ENCODE measurements at places on chromosomes 13 and 19. TPM values are rescaled to one million over a fixed set of nuclear protein-coding genes. Genes with fewer than 3 reads are reported as not detected.

DNA sequence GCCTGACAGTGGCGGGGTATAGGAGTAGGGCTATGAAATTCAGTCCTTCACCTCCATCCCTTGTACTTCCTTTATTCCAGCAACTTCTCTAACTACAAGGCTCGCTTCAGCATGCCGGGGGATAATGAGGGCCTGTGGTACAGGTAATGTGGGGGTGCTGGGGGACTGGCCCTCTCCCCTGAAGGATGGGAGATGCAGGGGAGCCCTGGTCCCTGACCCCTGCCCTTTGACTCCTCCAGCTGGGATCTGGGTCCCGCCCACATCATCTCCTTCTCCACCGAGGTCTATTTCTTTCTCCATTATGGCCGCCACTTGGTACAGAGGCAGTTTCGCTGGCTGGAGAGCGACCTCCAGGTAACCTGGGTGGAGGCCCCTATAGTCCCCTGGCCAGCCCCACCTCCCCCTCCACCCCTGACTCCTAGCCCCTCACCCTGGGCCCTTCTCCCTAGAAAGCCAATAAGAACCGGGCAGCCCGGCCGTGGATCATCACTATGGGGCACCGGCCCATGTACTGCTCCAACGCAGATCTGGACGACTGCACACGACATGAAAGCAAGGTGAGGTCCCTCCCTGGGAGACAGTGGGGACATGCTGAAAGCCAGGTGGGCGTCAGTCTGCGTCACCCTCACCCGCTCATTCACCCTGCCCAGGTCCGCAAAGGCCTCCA lies 16.5 kb downstream of the ACP7 start:
- DNase-seq: no peak

GRCh38 chr13:27966641-27967202 lies 2.4 kb downstream of the CDX2 start:
- DNase-seq: no peak

DNA sequence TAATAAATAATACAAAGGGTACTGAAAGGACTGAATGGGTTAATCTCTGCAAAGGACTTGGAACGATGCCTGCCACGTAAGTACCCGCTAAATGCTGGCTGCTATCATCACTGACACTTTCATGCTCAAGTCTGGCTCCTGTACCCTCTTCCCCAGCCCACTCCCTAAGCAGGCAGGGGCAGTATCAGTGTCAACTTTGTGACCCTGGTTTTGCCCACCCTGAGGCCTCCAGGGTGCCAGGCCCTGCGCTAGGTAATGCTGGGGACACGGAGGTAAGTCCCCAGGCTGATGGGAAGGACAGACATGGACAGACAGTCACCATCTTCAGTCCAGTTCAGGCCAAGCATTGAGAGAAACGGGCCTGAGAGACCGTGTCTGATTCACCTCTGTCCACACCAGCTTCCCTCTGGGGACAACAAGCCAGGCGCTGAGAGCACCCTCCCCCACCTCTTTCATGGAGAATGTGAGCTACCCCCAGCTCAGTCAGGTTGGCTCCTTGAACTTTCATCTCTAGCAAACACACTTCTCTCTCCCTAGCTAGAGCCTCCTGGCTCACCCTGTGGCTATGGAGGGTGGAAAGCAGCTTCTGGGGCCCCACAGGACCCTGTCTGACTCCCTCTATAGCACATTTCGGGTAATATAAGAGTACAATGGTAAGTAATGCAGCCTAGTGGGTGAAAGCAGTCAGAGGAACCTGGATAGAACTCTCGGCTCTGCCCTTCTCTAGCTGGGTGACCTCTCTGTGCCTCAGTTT lies 800 bp downstream of the ETFB start:
- peak; percentile 39 for DNase-seq

GRCh38 chr19:34241513-34242337 lies 12.6 kb upstream of the GARRE1 start:
- DNase-seq: no peak

DNA sequence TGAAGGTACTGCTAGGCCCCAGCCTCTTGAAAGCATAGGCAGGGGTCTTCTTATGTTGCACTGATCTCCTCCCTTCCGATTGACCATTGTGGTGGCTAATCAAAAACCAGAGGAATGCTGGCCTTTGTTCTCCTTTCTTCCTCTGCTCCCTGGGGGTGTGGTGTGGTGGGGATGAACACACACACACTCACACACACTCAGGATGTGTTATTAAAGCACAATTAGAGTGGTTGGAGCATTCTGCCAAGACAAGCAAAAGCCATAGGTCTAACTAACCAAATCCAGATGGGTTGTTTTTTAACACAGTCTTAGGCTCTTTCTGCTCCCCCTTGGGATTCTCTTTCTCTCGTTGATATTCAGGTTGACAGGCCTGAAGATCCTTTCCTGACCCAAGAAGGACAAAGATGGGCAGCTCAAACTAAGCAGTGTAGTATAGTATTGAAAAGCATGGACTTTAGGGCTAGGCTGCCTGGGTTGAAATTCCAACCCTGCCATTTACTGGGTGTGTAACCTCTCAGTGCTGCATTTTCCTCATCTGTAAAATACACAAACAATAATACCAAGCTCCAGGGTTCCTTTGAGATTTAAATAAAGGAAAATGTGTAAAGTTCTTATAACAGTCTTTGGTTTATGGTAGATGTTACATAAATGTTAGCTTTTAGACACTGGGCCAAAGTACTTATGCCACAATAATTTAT lies 25.5 kb upstream of the DGKH start:
- no peak for DNase-seq

DNA sequence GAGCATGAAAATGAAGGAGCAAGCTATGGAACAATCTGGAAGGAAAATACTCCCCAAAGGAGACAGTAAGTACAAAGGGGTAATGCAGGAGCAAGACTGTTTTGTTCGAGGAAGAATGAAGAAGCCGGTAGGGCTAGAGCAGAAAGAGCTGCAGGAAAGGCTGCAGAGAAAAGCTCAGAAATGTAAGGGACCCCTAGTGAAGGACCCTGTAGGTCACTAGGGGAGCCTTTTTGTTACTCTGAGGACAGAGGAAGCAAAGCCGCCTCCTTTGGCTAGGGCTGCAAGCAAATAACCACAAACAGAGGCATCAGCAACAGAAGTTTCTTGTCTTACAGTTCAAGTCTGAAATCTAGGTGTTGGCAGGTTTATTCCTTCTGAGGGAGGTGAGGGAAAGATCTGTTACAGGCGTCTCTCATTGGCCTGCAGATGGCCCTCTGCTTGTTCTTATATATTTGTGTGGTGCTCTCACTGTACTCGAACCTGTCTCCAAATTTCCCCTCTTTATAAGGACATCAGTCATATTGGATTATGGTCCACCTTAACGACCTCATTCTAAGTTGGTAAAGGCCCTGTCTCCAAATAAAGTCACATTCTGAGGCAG lies 362.3 kb downstream of the COG6 start:
- DNase-seq: no peak

GRCh38 chr13:101736566-101736965 lies 284.1 kb downstream of the ITGBL1 start:
- no peak for DNase-seq

GRCh38 chr13:70841240-70842061 lies 733.2 kb upstream of the KLHL1 start:
- no peak for DNase-seq

DNA sequence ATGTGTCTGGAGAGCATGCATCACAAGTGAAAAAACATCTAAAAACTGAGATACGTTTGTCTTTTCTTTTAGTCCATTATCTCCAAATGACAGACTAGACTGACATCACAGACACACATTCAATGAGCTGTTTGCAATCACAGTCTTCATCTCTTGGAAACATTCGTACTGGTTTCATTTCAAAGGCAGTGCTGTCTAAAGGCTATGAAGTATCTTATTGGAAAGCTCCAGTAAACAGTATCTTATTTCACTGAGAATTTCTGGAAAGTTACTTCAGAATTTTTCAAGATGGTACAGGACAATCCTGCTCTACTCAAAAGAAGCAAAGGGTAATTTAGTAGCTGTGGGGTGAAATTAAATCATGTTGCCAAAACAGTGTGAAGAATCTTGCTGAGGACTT lies 53.5 kb upstream of the TNFRSF19 start:
- DNase-seq: no peak

- DNase-seq: no peak
Measured at GRCh38 chr13:99709134-99709533, 207.9 kb downstream of the TM9SF2 start.

DNA sequence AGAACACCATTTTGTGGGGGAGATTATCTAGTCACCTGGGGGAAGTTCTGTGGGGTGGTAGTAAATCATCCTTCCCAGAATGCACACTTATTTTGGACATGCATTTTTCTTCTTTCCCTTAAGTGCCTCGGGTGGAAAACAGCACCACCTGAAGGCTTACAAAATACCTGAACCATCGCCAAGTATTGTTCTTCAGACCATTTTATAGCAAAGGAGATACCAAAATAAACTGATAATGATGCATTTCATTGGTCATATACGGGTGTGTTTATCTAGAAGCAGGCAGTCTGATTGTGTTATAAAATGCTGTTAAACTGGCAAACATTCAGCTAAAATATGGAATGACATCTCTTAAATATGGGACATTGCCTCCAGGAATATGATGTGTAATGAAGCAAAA lies 1034.7 kb downstream of the SLITRK1 start:
- DNase-seq: no peak

DNA sequence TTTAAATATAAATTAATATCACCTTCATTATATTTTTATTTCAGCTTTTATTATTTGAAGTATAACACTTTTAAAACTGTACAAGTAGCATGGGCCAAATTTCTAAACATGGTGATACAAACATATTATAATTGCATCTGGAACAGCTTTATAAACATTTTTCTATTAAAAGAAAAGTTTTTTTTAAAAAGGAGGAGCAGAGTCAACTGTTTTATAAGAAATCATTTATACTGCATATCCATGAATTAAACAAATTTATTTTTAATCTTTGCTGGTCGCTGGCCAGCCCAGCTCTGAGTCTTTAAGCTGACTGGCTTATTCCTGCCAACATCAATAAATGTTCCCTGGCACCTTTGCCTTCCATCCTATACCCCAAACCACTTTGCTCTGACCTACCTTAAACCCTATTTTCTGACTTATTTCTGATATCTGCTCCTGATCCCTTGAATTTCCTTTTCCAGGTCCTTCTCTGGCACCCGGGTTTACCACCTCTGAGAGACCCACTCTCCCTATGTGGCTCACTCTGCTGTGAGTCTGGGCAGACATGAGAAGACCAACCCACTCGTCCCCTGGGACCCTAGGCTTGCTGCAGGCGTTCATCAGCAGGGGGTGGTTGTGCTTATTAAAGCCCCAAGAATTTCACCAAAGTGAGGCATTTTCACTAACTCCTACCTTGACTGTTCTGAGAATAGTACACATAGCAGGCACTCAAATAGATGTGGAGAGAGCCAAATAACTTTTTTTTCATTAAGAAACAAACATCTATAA lies 220.3 kb downstream of the KLF12 start:
- no peak for DNase-seq

DNA sequence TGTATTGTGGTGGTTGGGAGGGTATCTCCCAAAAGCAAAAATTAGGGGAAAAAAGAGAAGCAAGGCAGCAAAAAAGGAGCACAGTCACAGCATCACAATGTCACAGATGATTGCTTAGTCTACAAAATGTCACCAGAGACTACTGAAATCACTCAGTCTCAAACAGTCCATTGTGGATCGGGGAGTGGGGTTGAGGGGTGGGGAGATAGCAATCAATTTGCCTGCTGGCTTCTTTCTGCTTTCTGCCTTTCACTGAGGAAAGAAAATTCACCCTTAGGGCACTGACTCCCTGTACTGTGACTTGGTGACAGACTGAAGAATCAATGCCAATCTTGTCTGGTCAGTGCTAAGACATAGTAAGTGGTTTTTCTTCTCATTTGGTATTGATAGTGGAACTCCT lies 2127.1 kb upstream of the PCDH20 start:
- DNase-seq: no peak

GRCh38 chr13:104106705-104107393 lies 1040.6 kb upstream of the SLC10A2 start:
- DNase-seq: no peak

- DNase-seq: no peak
Measured at GRCh38 chr13:33918199-33918932, 100.4 kb downstream of the RFC3 start.

GRCh38 chr13:23377983-23378632 lies 55.4 kb downstream of the SACS start:
- no peak for DNase-seq

DNA sequence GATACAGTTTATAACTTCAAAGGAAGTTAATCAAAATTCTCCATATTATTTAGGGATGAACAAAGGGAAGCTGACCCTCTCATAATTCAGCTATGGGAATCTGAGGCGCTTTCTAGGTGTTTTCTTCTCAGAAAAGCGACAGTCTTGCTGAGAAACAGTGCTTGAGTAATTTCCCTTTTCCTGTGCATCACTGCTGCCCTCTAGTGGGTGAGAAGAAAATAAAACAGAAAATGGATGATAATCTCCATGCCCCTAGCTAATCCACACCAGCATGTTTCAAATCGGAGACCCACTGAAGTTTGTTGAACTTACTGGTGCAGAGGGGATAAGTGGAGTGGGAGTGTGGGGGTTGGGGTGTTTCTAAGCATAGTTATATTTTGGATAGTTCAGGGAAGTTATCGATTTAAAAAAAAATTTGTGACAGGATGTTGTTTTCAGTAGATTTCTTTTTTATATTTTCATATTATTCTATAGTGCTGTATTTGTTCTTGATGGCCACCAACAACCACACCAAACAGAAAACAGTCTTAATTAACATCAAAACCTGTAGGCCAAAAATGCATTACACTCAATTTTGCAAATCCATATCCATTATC lies 21.4 kb downstream of the LCP1 start:
- no peak for DNase-seq

DNA sequence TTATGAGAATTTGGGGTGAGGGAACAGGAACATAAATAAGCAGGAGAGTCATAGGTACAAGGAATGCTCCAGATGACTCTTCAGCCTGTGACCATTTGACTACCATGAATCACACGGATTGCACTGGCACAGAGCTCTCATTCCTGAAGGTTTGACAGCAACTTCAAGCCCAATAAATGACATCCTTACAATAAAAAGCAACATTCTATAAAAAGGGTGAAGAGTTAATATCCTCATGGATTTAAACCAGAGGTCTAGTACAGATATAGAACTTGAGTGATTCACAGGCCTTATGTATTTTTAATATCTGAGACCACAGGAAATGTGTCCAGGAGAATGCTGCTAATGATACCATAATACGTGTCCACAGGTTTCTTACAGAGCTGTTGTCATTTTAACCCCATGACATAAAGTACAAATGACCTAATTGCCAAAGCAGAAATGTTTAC lies 158.1 kb downstream of the IRS2 start:
- no peak for DNase-seq

DNA sequence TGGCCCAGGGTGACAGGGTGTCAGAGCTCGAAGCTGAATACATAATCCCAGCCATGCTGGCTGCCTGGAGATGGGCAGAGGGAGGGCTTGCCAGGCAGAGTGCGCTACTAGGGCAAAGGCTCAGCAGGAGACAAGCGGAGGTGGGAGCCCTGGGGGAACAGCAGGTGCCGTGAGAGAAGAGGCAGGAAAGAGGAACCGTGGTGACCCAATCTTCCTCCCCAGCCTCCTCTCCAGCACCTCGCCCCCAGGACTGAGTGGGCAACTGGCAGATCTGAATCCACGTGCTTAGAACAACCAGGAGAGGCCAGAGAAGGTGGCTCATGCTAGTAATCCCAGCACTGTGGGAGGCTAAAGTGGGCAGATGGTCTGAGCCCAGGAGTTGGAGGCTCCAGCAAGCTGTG lies 11.0 kb upstream of the CCL25 start:
- no peak for DNase-seq

KISS1R gene
- not detected for polyA plus RNA-seq

GJA3 gene
- not detected for polyA plus RNA-seq

RNF17 gene
- polyA plus RNA-seq: not detected

ZNF304 gene
- 2.3 TPM for polyA plus RNA-seq

LRRC4B gene
- polyA plus RNA-seq: 0.32 TPM

CYP4F3 gene
- polyA plus RNA-seq: not detected
